ENCODE measurements at places on chromosomes 7 and 10.
A peak's percentile ranks its signal among the peaks of the same experiment; 100 is the strongest.

GRCh38 chr7:4556868-4557793 is 125.0 kb upstream of the FOXK1 start:
- no peak for DNase-seq

- no peak for DNase-seq
Measured at GRCh38 chr7:158043551-158044481, 543.8 kb downstream of the PTPRN2 start.

GRCh38 chr10:51733057-51733456 is 33.7 kb upstream of the CSTF2T start:
- no peak for DNase-seq

- no peak for DNase-seq
Measured at GRCh38 chr10:43128958-43129706, 9.1 kb upstream of the CSGALNACT2 start.

- no peak for DNase-seq
Measured at GRCh38 chr10:91514787-91515186, 104.6 kb downstream of the HECTD2 start.

- no peak for DNase-seq
Measured at GRCh38 chr7:151964951-151965350, 8.7 kb downstream of the GALNTL5 start.

DNA sequence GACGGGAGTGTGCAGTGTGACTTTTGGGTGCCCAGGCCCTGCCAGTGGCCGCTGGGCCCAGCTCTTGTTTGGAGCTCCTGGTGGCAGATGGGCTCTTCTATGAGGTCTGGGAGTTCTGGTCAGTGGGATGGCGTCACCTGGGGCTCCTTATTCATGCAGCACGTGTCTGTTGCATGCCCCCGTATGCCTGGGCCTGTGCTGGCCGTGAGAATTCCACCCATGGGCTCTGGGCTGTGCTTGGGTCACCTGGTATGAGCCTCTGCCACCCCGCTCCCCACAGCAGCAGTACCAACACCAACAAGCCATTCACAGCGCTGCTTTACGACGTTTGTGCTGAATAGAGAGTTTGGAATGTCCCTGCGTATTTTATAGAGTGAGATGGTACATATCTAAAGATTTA is 27.1 kb downstream of the INPP5A start:
- no peak for DNase-seq

DNA sequence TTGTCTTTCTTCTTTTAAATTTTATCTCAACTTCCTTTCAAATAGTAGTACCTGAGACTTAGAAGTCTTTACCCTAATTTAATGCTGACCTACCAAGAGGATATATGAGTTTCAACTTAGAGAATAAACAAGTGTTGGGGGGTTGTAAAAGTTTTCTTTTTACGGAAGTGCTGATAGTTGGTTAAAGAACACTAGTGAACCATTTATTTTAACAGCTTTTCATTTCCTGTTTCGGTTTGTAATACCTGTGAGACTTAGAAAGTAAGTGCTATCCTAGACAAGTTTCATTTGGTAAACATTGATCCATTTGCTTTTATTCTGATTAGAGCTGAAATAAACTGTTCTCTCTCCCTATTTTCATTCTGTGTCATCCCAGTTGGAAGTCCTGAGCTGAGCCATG is 683.1 kb upstream of the SORCS1 start:
- no peak for DNase-seq

DNA sequence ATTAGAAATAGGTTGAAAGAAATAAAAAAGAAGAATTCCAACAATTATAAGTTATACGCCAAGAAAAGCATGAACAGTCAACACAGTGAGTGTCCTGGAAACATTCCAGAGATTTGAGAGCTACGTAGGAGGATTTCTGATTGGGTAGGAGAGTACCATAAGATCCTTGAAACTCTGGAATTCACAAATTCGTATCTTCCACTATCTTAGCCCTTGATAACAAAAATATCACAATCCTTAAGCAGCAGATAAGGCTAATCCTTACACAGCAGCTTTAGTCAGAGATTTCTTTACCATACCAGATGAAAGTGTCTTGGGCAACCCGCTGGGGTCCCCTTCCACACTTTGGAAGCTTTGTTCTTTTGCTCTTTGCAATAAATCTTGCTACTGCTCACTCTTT is 8.2 kb downstream of the TPK1 start:
- no peak for DNase-seq

DNA sequence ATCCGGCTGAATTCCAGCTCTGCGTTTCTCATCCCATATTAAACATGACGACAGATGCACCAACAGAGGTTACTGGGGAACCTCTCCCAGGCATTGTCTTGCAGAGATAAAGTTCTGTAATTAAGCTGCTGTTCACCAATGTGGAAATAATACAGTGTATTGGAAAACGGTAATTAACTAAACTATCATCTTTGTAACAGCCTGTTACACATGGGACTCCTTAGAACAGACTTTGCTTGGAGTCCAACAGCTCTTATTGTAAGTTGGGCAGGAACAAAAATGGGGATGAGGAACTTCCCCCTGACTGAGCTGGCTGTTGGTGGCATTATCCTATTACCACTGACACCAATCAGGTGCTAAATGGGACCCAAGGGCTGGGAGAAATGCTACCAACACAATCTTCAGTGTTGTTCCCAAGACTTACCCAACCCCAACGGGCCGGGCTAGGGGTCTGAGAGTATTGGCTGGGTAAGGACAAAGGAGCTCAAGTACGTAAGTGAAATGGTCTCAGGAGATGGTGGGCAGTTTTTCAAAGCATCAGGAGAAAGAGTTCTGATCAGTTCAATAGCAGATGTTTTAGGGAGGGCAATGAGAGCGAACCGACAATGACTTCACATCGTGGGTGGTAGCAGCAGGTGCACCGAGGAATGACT is 759.4 kb downstream of the GRID1 start:
- DNase-seq = no peak

DNA sequence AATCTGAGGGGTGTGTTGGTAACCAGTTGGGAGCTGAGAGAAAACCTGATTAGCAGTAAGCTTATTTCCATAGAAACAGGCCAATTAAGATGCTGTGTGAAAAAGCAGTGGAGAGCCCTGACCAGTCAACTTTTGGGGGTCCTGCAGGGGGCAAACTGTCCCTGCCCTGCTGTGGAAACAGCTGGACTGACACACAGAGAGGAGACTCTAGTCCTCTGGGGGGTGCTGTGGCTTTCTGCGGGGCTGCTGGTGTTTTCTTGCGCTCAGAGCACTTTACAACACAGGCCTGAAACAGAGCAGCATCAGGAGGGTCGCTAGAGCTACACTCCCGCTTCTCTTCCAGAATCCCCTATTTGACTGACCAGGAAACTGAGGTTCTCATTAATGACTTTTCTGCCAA is 546.9 kb upstream of the GALNT17 start:
- DNase-seq = no peak

DNA sequence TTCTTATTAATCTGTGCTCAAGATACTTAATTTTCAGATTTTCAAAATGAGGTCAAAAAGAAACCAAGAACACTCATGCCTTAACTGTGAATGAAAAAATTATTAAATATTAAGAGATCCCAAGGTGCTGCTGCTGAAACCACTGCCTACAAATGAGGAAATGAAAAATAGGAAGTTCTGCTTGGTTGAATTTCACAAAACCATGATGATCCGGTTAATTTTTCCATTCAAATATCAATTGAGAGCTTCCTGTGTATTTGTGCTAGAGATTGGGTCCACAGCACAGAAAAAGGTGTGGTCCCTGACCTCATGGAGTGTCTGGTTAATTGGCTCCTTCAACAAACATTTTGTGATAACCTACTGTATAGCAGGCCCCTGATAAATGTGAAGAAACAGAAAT is 132.7 kb upstream of the YAE1 start:
- no peak for DNase-seq

DNA sequence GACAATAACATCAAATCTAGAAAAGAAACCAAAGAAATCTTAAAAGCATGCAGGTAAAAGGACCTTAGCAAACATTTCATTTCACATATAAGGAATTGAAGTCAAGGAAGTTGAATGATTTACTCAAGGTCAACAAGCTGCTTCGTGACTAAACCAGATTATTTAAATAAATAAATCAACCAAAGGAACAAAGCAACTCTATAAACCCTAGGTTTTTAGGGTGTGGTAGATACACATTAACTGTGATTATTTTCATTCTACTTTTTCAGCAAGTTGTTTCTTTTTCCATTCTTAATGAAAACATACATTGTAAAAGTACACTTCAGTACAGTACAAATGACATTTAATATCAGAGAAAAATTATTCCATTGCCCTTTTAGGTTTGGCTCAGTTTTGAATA is 382.0 kb upstream of the STEAP1 start:
- no peak for DNase-seq

DNA sequence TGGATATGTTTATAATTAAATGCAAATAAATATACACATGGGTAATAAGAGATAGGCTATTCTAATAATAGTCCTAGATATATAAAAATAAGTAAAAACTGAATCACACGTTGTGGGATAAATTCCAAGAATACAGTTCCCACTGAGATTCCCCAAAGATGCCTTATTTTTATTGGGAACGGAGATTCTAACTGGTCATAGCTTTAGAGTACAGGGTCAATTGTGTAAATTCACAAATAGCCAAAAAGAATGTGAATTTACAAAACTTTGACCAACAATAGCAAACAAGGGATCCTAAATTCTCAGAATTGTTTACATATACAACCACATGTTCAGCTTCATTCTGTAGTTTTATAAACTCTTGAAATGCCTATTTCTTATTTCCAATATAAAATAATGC is 65.0 kb downstream of the VSTM4 start:
- DNase-seq = no peak

GRCh38 chr10:91511549-91512330 is 101.6 kb downstream of the HECTD2 start:
- DNase-seq = no peak

GRCh38 chr7:29130096-29130495 is 16.2 kb downstream of the CPVL start:
- no peak for DNase-seq

GRCh38 chr7:130353196-130353595 is 8.6 kb downstream of the CPA5 start:
- no peak for DNase-seq

GRCh38 chr10:109427411-109427810 is 495.9 kb downstream of the XPNPEP1 start:
- DNase-seq = no peak

GRCh38 chr7:70668606-70669358 is 463.2 kb upstream of the GALNT17 start:
- DNase-seq = no peak

GRCh38 chr7:155326385-155326784 is 28.7 kb downstream of the INSIG1 start:
- DNase-seq = no peak

DNA sequence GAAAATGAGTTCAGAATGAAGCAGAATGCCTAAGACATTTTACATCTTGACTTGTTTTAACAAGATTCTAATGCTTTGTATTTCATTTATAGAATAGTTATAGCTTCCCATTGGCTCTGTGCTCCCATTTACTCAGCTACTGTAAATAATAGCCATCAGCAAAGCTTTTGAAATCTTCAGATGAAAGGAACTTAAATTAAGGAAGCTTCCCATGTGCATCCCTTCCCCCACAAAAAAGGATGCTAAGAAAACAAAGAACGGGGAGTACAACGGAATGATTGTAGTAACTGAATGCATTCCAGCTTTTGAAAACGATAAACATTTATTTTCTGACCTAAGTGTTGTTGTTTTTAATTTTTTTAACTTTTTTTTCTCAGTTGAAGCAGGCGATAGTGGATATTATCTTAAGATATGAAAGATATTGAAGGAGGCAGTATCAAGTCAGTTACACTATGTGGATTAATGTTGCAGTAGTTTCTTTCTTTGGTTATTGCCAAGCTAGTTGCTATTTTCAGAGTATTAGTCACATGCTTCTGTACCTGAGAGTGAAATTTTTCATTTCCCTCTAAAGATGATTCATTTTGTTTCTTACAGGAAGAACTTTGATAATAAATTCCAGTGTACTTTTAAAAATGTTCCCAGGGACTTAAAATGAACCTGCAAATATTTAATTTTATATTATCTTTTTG is 129.2 kb downstream of the KCND2 start:
- DNase-seq = no peak

GRCh38 chr7:1028775-1029636 is 15.3 kb upstream of the GPR146 start:
- peak; percentile 19 for DNase-seq

GRCh38 chr7:33807779-33808482 is 97.4 kb upstream of the BMPER start:
- DNase-seq = no peak

GRCh38 chr7:10707519-10707918 is 266.2 kb upstream of the PHF14 start:
- no peak for DNase-seq

DNA sequence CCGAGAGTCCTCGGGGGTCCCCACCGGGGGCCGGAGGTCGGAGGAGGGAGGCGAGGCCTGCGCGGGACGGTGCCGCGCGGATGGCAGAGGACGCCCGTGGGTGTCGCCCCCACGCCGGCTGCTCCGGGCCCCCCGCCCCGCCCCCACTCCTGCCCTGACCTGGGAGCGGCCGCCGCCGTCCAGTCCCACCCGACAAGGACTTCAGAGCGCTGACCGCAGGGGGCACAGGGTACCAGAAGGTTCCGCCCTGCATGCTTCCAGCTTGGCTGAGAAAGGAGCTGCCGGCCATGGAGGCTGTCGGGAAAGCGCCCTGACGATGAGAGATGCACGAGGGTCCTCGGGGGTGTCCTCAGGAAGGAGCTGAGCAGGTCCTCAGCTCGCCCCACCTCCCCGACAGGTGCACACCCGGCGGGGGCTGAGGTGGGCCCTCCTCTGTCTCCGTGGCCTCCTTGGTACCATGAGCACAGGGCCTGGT is 57.0 kb upstream of the DNAJB6 start:
- DNase-seq = no peak

DNA sequence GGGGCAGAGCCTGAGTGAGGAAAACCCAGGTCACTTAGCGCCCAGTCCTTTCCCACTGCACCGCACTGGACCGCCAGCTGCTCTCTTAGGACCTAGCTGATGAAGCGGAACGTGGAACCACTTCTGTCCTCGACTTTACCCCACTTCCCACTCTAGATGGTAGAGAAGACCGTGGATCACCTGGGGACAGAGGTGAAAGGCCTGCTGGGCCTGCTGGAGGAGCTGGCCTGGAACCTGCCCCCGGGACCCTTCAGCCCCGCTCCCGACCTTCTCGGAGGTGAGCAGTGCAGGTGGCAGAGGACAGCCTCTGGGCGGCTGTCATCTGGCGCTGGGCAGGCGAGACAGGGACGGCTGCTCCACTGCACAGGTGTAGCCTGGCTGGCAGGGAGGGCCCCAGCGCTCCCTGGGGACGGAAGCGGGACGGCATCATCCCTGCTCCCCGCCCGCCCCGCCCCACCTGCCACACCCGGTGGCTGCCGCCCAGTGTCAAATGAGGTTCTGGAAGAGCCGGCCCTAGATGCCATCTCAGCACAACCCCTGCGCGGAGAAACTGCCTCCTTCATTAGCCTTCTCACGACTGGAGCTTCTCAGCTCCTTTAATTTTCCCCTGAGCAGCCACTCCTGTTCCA is 11.7 kb downstream of the PLAC9 start:
- DNase-seq = no peak

- no peak for DNase-seq
Measured at GRCh38 chr7:50146692-50147091, 53.6 kb upstream of the ZPBP start.

GRCh38 chr7:68866200-68866570 is 732.1 kb upstream of the AUTS2 start:
- no peak for DNase-seq

GRCh38 chr7:28272461-28272877 is 91.9 kb upstream of the JAZF1 start:
- DNase-seq = no peak

Data from activated CD4-positive, CD25-positive, alpha-beta regulatory T cell treated with anti-CD3 and anti-CD28 coated beads, Interleukin-2, amount 50 U/mL, for 16 hours (primary cell).